Lung (tissue), 17 donors: ENCODE measurements at places on chromosomes 16 and 17. TPM values are rescaled to one million over a fixed set of nuclear protein-coding genes. Genes with fewer than 3 reads are reported as not detected.

- no peak for DNase-seq
These were observed 49.7 kb downstream of the MSI2 start for GRCh38 chr17:57305908-57306504.

DNA sequence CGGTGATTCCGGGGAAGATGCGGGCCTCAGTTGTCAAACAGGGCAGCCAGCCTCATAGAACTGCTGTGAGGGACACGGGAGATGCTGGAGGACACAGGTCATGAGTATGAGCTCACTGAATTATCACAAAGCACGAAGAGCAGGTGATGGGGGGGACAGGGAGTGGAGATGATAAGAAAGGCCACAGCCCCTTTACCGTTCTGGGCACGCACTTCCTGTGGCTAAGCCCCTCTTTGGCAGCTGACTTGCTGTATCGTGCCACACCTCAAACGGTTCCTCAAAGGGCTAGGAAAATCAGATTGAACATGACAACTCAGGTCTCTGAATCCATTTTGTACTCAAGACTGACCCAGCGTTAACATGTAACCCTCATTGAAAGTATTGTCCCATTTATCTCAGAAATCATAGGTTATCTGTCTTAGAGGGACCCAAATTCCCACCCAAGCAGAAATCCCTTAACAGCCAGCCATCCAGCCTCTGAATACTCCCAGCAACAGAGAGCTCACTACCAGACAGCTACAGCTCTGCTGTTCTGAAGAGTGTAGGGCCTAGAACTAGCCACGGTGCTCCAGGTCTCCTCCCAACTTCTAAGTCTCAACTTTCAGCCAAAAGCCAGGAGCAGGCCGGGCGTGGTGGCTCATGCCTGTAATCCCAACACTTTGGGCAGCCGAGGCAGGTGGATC lies 5.0 kb upstream of the SRL start:
- DNase-seq = no peak

KRT20 gene
- total RNA-seq = 0.31 TPM

DNA sequence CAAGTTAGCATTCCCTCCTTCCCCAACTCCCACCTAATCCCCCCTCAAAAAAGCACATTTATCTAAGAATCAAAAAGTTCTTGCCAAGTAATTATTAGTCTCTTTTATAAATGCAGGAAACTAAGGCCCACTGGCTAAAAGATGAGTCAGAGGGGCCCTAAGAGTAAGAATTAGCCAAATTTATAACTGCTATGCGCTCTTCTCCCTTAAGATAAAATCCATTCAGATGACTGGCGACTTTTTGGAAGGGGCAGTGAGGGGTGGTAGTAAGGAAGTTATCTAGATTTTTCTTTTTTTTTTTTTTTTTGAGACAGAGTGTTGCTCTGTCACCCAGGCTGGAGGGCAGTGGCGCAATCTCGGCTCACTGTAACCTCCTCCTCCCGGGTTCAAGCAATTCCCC lies 17.1 kb downstream of the ZNF652 start:
- no peak for DNase-seq

SLC12A3 gene
- total RNA-seq = not detected

TEX14 gene
- total RNA-seq = not detected

HOXB7 gene
- total RNA-seq = 0.43 TPM

GALR2 gene
- 0.40 TPM for total RNA-seq

C17orf67 gene
- total RNA-seq = 1.6 TPM
